ENCODE measurements at places on chromosomes 2 and 18. TPM values are rescaled to one million over a fixed set of nuclear protein-coding genes. Genes with fewer than 3 reads are reported as not detected.

The ZBTB7C gene
- total RNA-seq = under 0.01 TPM

The PLA2R1 gene
- 21.4 TPM for total RNA-seq

The MATN3 gene
- total RNA-seq = 3.5 TPM

The EFHD1 gene
- not detected for total RNA-seq

The SRD5A2 gene
- under 0.01 TPM for total RNA-seq

The MERTK gene
- total RNA-seq = 34.6 TPM

The DYNAP gene
- not detected for total RNA-seq

The IL37 gene
- not detected for total RNA-seq

The FAM210A gene
- total RNA-seq = 27.9 TPM

The SCYGR4 gene
- total RNA-seq = not detected

The KLHL41 gene
- total RNA-seq = 0.29 TPM

The ROCK1 gene
- 73.3 TPM for total RNA-seq

The SMARCAL1 gene
- total RNA-seq = 16.6 TPM

The IL1B gene
- not detected for total RNA-seq

Measured in thoracic aorta endothelial cell (primary cell).